NCI-H1092 (cell line): ENCODE measurements at places on chromosomes 1 and 21.

DNA sequence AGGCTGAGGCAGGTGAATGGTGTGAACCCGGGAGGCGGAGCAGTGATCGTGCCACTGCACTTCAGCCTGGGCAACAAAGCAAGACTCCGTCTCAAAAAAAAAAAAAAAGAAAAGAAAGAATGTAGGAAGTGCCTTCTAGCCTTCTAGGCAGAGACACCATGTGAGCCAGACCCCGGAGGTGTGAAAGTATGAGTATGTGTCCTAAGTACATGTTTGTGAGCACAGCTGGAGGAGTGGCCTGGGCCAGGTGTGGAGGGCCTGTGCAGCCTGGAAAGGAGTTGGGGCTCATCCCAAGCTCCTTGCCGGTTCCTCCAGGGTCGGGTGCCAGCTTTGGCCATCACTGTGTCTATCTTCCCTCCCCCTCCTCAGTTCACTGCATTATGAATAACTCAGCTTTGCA lies 13.0 kb downstream of the SOX13 start:
- no peak for DNase-seq

DNA sequence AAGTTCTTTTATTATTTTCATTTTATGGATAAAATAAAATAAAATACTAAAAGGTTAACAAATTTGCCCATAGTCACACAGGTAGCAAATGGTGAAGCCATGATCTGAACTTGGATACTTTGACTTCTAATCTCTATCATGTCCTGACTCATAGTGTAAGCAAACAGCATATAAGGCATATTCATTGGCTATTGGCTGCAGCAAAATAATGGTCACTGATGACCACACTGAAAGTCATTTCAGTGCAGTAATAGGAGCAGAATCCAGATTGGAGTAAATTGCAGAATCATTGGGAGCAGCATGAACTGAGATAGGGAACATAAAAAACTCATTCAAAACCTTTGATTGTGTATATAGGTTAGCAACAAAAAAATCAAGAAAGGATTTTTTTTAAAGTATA lies 262.9 kb downstream of the PLA2G4A start:
- no peak for DNase-seq

GRCh38 chr1:203165800-203166161 lies 9.8 kb downstream of the MYBPH start:
- DNase-seq: no peak

GRCh38 chr1:2941907-2942306 lies 79.4 kb upstream of the ACTRT2 start:
- DNase-seq: no peak

DNA sequence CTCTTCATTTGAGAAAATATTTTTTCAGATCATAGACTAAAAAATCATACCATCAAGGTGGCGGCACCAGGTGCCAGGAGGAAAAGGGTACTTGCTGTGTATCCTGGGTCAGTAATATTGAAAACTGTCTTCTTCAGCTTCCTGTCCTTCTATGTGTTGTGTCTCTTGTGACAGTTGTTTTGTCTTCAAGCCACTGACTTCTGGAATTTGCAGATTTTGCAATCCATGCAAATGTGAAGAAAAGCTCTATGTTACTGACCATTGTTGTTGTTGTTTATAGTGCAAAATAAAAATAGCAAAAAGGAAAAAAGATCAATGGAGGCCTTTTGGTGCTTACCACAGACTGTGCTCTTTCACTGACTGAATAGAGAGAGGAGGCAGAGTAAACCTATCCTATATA lies 83.2 kb upstream of the RHOU start:
- no peak for DNase-seq

GRCh38 chr1:151963288-151963687 lies 30.4 kb downstream of the S100A10 start:
- no peak for DNase-seq

GRCh38 chr1:190154744-190155143 lies 322.9 kb downstream of the BRINP3 start:
- DNase-seq: no peak

GRCh38 chr1:87174724-87175245 lies 153.9 kb upstream of the LMO4 start:
- DNase-seq: no peak

DNA sequence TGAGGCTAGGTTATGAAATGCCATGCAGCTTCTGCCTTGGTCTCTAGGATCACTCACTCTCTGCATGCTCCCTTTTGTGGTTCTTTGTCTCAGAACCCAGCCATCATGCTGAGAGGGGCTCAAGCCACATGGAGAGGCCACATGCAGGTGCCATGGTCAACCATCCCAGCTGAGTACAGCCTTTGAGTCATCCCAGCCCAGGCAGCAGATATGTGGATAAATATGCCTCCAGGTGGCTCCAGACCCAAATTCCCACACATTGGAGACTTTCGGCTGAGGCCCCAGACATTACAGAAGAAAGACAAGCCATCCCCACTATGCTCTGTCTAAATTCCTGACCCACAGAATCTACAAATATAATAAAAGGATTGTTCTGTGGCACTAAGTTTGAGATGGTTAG lies 102.0 kb downstream of the LHX9 start:
- no peak for DNase-seq

DNA sequence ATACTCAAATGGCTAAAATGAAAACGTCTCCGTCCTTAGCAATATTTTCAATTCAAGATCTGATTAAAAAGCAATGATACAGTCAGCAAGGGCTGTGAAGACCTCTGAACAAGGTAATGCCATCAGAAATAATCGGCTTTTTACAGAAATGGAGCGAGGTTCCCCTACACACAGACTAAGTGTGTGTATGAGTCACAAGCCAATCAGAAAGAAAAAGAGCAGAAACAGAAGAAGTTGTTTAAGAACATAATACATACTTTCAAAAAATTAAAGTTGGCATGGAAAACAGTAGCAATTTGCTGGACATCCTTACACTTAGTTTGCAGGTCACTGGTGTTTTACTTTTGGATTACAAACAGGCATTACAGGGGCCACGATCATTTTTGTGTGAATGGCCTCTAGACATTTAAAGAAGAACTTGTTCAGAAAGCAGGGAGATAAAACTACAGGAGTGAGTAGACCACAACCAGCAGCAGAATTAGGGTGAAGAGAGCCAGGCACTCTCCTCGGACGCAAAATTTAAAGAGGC lies 350.0 kb upstream of the RUNX1 start:
- DNase-seq: no peak

DNA sequence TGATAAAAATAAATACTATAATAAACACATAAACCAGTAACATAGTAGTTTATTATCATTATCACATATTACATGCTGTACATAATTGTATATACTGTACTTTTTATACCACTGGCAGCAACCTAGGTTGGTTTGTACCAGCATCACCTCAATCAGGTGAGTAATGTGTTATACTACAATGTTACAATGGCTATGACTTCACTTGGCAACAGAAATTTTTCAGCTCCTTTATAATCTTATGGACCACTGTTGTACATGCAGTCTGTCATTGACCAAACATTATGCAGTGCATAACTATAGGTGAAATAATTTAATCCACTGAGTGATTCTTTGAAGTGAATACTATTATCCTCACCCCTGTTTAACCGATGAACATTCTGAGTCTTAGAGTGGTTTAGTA lies 44.5 kb downstream of the TNFSF4 start:
- DNase-seq: no peak

GRCh38 chr1:227268943-227269342 lies 49.3 kb downstream of the CDC42BPA start:
- no peak for DNase-seq

- no peak for DNase-seq
These were observed 260.0 kb upstream of the AJAP1 start for GRCh38 chr1:4394366-4394765.

DNA sequence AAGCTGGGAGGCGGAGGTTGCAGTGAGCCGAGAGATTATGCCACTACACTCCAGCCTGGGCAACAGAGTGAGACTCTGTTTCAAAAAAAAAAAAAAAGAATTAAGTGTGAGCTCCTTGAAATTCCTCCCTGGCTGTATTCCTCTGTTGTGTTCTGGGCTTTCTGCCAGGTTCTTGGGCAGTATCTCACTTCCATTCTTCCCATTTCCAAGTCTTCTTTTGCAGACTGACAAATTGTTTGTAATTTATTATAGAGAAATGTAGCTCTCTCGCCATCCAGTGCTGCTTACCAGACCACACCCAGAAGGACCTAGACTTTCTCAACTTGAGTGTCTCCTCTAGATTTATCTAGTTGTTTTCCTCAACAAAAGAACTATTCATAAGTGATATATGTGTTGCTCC lies 105.0 kb upstream of the ADGRL2 start:
- no peak for DNase-seq

DNA sequence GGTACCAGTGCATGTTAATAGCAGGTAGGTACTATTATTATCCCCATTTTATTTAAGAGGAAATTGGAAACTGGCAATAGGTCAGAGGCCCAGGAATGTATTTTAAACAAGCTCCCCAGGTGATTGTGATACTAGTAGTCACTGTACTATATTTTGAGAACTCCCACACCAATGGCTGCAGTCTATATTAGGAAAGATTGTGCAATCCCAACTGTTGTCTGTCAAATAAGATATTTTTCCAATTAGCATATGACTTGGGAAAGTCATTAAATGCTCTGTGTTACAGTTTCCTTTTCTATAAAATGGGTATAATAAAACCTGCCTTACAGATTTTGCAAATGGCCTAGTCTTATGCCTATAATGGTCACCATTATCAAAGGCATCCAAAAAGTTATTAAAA lies 94.2 kb upstream of the DMRTA2 start:
- no peak for DNase-seq
